Central memory CD8-positive, alpha-beta T cell (primary cell): ENCODE measurements at places on chromosomes 1 and 21.

DNA sequence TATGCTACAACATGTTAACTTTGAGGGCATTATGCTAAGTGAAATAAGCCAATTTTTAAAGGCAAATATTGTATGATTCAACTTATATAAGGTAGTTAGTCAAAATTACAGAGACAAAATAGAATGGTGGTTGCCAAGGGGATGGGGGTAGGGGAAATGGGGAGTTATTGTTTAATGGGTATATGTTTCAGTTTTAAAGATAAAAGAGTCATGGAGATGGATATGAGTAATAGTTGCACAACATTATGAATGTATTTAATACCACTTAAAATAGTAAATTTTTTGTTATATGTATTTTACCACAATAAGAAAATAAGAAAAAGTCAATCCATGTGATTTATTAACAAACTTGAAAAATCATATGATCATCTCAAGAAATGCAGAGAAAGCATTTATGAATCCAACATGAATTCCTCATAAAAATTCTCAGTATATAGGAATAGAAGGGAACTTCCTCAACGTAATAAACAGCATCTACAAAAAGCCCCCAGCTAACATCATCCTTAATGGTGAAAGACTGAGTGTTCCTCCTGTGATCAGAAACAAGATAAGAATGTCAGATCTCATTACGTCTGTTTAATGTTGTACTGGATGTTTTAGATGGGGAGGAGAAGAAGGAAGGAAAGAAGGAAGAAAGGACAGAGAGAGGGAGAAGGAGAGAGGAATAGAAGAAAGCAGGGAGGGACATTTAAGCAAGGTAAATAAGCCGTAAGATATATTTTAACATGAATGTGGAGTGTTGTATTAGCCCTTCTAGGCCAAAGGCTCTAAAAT lies 6.7 kb upstream of the TSEN15 start:
- DNase-seq = no peak

GRCh38 chr21:17798796-17799195 lies 20.4 kb downstream of the C21orf91 start:
- DNase-seq = no peak

- DNase-seq = no peak
These were observed 482 bp downstream of the TM2D1 start for GRCh38 chr1:61724506-61724812.

GRCh38 chr1:198167436-198167934 lies 10.7 kb downstream of the NEK7 start:
- peak; percentile 64 for DNase-seq

GRCh38 chr1:233215135-233215760 lies 80.3 kb downstream of the PCNX2 start:
- DNase-seq = no peak

GRCh38 chr1:92273039-92273438 lies 25.7 kb downstream of the GLMN start:
- DNase-seq = no peak

- no peak for DNase-seq
These were observed 12.6 kb downstream of the LRIF1 start for GRCh38 chr1:110951161-110951560.

DNA sequence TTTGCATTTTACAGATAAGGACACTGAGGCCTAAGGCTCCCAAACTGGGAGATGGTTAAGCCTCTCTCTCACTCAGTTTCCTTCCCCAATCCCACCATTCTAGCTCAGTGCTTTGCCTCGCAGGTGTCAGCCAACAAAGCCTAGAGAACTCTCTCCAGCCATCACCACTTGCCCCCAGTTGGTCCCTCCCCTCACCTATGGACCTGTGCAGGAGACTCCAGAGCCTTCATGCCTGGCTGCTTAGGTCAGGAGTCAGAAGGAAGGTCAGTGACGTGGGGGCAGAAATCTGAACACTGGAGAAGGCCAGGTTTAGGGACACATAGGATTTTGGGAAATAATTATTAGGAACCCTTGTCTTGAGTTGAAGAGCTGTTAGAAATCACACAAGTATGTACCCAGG lies 295.3 kb downstream of the PTPRU start:
- no peak for DNase-seq

GRCh38 chr1:118136187-118136941 lies 48.7 kb downstream of the SPAG17 start:
- no peak for DNase-seq

- DNase-seq = no peak
These were observed 30.0 kb downstream of the ZNF697 start for GRCh38 chr1:119617751-119618691.

DNA sequence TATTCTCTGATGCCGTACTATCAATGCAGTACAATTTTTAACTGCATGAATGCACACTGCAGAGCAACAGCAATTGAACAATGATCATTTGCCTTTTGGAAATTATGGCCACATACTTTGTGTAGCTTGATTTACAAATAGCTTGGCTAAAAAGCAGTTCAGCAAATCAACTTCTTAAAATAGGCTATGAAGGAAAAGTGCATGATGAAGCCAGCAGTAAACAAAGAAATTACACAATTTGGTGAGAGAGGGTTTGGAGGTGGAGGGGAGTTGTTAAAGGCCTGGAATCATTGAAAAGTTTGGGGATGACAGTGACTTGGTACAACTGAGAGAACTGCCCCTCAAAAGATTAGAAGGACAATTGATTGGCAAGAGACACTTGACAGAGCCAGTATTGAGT lies 6.5 kb downstream of the PIGM start:
- no peak for DNase-seq

DNA sequence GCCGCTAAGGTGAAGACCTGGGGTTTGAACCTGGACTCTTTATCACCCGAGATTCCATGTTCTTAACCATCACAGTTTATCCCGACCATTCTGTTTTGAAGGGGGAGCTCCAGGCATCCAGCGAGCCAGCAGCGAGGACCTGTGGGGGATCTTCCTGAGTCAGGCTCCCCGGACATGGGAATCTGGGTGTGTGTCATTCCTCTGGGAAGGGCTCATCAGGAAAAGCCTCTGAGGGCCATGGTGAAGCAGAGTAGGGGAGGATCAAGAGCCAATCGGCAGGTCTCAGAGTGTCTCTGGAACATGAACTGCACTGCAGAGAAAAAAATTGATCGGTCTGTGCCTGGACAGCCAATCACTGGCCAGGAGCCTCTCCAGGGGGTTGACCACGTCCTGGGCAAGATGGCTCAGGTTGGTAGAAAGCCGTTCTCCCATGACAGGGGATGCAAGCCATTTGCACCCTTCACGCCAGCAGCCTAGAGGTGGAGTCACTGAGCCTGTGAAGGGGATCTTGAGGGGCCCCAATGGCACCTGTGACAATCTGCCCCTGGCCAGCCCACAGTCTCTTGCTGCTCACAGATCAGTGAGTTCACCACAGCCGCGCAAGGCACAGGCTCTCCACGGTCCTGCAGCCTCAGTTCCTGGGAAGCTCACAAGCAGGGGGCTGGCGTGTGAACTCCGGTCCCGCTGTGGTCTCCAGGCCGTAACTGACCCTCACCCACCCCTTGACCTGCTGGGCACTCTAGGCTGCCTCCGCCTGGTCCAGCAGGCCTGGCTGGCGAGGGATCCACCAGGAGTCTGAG lies 20.4 kb upstream of the ACTRT2 start:
- DNase-seq = no peak

DNA sequence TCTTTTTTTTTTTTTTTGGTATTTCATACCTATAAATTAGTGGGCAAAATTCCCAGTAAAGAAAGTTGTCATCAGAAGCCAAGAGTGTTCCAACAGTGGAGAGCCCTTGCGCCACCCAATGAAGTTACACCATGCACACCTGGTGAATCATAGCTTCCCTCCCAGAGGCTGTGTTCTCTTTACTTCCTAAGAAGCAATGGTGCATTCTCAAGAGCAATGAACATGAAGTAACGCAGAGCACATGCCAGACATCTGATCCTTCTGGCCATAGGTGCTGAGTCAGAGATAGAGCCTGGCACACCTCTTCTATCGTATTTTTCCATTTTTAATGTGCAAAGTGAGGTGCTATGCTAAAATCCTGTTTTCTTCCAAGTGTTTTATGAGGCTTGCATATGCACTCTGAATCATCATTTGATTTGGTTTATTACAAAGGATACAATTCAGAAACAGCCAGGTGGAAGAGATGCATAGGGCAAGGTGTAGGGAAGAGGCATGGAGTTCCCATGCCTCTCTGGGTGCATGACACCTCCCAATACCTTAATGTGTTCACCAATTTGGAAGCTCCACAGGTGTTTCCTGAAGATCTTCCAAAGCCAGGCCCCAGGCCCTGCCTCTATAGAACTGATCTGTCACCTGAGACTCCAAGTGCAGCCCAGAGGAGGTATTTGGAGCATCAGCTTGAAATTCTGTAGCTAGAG lies 408.0 kb downstream of the SIPA1L2 start:
- DNase-seq = no peak

DNA sequence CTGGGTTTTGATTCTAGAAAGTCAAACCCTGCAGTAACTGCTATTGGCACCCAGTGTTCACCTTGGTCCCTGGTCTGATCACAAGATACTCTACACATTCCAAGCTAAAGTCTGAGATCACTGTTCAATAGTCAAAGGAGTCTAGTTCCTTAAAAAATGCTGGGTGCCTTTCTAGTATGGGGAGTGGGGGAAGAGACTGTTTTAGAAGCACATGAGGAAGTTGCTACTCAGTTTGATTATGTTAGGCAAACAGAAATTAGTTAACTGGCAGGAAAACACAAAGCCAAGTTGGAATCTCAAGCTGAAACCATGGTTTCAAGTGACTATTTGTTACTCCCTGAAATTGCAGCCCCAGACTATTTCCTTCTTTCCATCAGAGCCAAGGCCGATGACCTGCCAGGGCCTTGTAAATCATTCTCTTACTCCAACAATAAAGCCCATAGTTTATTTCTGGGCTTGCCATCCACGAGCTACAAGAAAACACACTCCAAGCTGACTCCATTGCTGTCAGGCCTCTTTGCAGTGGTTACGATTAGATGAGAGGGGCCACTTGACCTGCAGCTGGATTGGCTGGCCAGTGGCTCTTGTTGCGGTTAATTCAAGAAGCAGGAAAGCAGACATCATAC lies 21.1 kb upstream of the VTCN1 start:
- DNase-seq = no peak

- DNase-seq = no peak
These were observed 51.7 kb downstream of the UMODL1 start for GRCh38 chr21:42122808-42123207.

GRCh38 chr1:58457023-58457635 lies 89.4 kb downstream of the OMA1 start:
- DNase-seq = no peak
